ENCODE measurements at places on chromosomes 13 and 19.

DNA sequence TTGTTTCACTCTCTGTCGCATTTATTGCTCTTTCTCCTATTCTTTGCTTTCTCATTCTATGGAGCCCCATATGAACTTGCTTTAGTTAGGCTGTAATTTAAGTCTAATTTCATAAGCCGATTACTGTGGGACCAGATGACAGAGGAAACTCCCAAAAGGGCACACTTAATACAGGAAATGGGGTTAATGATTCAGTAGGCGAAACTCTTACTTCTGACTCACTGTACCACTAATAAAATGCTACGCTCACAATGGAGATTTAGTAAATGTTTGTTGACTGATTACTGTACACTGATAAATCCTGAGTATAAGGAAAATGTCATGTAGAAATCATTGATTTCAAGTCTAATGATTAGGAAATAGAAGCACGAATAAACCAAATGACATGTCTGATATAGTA, 276.4 kb downstream of the KLF5 start:
- no peak for DNase-seq

DNA sequence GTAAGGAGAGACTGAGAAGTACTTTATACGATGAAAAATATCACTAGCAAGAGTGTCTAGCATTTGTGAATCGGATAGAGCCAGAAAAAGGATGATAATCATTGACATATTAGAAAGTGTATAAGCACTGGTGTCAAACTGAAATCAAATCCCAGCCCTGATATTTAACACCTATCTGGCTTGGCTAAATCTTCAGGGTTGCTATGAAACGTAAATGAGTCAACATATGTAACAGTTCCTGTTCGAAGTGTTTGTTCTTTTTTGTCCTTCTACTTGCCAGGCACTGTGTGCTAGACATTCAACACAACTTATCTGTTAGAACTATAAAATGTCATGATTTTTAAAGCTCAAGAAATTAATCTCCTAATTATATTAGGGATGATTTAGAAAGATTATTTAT, 40.8 kb downstream of the SERPINE3 start:
- no peak for DNase-seq

DNA sequence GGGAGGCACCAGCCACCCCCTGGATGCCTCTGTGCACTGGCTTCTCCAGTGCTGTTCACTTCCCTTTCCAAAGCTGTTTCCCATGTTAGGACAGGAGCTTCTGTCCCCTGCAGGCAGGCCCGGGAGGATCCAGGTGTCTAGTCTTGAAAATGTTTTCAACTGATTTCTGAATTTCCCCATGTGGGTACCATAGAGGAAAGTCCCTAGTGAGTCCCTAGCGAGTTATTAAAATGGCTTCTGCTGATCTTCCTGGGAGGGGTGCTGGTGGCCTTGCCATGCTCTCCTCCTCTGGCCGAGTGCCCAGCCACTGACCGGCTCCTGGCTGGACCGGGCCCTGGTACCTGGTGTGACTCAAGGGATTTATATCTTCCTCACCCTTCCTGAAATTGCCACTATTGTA, 5.2 kb upstream of the ANKRD10 start:
- no peak for DNase-seq

DNA sequence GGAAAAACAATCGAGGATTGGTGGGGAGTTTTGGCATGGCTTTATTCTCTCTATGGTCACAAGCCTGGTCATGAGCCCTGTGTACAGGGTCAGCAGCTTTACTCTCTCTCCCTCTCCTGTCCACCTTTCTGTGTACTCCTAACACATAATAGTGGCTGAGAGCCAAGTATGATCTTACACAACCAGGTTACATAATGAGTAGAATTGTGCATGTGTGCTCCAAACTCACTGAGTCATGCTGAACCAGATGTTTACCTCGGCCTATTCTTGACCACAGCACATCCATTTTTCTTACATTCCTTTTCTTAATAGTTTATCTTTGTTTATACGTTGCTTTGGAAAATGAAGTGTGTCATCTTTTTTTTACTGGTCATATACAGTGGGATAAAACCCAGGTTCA, 53.1 kb downstream of the ZNF254 start:
- DNase-seq = no peak

- peak; percentile 61 for DNase-seq
Measured at GRCh38 chr13:40069173-40070044, 413.9 kb downstream of the COG6 start.

DNA sequence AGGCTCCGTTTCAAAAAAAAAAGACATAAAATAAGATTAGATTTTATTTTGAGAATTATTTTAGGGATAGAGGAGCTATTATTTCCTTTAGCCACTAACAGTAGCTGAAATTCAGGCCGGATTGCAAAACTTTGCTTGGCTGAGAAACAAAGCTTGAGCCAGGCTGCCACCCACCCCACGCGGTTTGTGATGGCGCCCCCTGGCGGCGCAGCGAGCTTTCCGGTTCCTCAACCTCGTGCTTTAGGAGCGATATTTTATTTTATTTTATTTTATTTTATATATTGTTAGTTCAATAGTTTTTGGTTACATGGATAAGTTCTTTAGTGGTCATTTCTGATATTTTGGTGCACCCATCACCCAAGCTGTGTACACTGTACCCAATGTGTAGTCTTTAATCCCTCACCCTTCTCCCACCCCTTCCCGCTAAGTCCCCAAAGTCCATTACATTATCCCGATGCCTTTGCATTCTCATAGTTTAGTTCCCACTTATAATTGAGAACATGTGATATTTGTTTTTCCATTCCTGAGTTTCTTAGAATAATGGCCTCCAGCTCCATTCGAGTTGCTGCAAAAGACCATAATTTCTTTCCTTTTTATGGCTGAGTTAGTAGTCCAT, 19.8 kb upstream of the CEACAM4 start:
- peak; percentile 22 for DNase-seq

- no peak for DNase-seq
Measured at GRCh38 chr13:27854606-27855005, 62.3 kb downstream of the GSX1 start.

GRCh38 chr13:50282016-50282415, 266.8 kb downstream of the KCNRG start:
- DNase-seq = no peak

DNA sequence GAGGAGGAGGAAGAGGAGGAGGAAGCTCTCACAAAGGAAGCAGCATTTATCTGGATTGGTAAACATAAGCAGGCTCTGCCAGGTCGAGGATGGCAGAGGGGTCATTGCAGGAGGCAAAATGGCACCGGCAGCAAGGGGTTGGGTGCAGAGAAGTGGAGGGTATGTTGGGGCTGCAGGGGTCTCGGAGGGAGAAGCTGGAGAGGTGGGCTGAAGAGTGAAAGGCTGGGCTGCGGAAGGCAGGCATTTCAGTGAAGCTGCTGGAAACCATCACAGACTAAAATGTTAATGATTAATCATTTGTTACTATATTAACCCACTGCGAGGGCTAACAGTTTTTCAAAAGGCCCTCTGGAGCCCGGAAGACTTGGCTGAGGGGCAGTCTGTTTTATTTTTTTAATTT, 24.6 kb downstream of the TPT1 start:
- no peak for DNase-seq

- DNase-seq = peak; percentile 24
Measured at GRCh38 chr19:2494447-2495129, 18.7 kb downstream of the GADD45B start.

DNA sequence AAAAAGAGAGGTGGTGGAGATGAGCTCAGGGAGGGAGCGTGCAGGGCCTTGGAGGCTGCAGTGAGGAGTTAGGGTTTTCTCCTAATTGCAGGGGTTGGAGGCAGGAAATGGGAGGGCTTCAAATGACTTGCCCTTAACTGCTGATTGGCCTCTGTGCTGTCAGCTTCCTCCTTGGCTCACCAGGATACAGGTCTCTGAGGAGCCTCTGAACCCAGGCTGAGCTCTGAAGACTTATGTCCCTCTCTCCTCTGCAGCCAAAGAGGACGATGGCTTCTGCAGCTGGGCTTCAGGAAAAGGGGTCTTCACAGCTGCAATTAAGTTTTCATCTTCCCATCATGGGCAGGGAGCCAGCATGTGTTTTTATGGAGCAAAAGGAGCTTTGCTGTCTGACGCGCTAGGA, 6.7 kb upstream of the RANBP3 start:
- no peak for DNase-seq

GRCh38 chr19:2064395-2064787, 13.3 kb upstream of the MKNK2 start:
- DNase-seq = no peak

GRCh38 chr19:55620410-55621204, 3.8 kb downstream of the ZNF784 start:
- DNase-seq = no peak

- DNase-seq = no peak
Measured at GRCh38 chr13:29140277-29140676, 320.1 kb downstream of the MTUS2 start.

DNA sequence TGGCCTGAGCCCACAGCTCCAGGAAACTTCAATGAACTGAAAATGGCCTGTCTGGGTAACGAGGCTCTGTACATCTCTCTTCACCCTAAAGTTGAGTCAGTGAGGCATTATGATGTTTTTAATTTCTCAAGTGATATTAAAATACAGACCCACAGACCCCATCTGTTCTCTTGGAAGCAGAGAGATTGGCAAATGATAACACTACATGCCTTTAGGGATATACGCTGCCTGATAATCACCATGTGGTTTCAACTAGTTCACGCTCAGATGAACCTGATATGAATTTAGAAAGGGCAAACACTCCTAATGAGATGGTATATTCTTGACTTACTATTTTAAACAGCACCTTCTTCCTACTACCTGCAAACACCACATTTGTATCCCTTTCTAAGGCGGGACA, 127.5 kb downstream of the RFC3 start:
- DNase-seq = no peak

DNA sequence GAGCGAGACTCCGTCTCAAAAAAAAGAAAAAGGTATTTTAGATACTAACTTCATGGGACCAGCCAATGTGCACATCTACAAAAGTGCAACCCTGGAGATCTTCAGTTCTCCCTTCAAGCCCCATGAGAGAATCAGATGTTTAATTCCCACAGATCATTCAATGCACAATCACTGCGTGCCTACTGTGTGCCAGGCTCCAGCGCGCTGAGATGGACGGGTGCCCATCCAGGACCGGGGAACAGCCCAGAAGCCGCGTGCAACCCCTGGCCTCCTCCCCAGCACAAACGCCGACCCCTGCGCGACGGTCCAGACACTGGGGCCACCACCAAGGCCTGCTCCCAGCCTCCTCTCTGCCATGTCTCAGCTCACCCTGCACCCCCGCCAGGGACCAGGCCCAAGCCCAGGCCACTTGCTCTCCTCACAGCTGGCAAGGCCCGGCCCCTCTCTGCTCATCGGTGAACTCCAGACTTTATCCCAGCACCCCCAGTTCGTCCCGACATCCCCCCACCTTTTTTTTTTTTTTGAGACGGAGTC, 5.3 kb downstream of the BTBD2 start:
- DNase-seq = no peak

- no peak for DNase-seq
Measured at GRCh38 chr13:27006519-27007161, 165.0 kb downstream of the USP12 start.

GRCh38 chr13:109874484-109875454, 88.4 kb upstream of the IRS2 start:
- no peak for DNase-seq

GRCh38 chr19:33394006-33394722, 20.7 kb downstream of the CEBPG start:
- DNase-seq = no peak

GRCh38 chr19:8585894-8586750, 8.9 kb upstream of the MYO1F start:
- peak; percentile 39 for DNase-seq

DNA sequence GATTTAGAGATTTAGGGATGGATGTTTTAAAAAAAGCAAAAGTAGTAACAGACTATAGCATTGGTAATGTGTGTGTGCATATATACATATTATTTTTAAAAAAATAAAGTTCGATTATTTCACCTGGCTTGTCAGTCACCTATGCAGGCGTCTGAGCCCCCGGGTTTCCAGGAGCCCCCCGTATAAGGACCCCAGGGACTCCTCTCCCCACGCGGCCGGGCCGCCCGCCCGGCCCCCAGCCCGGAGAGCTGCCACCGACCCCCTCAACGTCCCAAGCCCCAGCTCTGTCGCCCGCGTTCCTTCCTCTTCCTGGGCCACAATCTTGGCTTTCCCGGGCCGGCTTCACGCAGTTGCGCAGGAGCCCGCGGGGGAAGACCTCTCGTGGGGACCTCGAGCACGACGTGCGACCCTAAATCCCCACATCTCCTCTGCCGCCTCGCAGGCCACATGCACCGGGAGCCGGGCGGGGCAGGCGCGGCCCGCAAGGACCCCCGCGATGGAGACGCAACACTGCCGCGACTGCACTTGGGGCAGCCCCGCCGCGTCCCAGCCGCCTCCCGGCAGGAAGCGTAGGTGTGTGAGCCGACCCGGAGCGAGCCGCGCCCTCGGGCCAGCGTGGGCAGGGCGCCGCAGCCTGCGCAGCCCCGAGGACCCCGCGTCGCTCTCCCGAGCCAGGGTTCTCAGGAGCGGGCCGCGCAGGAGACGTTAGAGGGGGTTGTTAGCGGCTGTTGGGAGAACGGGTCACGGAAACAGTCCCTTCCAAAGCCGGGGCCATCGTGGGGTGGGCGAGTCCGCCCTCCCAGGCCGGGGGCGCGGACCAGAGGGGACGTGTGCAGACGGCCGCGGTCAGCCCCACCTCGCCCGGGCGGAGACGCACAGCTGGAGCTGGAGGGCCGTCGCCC, 840 bp upstream of the CCNA1 start:
- DNase-seq = no peak

- DNase-seq = no peak
Measured at GRCh38 chr19:2759965-2760364, 20.1 kb upstream of the SLC39A3 start.

DNA sequence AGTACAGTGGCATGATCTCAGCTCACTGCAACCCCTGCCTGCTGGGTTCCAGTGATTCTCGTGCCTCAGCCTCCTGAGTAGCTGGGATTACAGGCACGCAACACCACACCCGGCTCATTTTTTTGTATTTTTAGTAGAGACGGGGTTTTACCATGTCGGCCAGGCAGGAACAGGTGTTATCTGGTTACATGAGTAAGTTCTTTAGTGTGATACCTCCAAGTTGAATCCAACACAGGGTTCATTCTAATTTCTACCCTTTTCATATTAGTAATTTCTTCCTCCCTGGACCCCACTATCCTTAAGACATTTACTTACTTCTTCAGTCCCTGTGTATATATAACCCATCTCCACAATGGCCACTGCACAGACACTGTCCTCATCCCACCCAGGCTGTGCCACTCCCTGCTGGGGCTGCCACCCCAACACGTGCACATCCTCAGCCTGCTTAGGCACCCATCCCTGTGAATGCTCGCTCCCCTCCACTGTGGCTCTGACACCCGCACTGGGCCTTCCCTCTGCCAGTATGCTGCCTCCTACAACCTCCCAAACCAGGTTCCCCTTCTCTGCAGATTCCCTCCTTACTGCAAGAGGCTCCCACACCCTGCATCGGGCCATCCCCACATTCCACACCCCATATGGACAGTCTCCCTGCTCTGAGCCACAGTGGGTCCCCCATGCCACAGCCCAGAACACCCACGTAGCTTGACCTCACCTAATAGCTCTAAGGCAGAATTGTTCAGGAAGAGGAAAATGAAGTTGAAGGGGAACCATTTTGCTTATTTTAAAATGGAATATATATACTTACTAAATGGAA, 147.1 kb downstream of the TBC1D4 start:
- no peak for DNase-seq
